ENCODE measurements at places on chromosomes 3 and 15.
A peak's percentile ranks its signal among the peaks of the same experiment; 100 is the strongest.

GRCh38 chr3:64224826-64225610 is at the start of gene PRICKLE2:
PRICKLE2 (minus strand) TSS chr3:64225466; CDS start chr3:64198927, 26,539 bp downstream.
- peak; percentile 94 for DNase-seq

- DNase-seq, result no peak
Observed at GRCh38 chr3:40096661-40097111, 212.8 kb upstream of the EIF1B start.

- no peak for DNase-seq
Observed at GRCh38 chr15:32041294-32041693, 11.0 kb downstream of the CHRNA7 start.

DNA sequence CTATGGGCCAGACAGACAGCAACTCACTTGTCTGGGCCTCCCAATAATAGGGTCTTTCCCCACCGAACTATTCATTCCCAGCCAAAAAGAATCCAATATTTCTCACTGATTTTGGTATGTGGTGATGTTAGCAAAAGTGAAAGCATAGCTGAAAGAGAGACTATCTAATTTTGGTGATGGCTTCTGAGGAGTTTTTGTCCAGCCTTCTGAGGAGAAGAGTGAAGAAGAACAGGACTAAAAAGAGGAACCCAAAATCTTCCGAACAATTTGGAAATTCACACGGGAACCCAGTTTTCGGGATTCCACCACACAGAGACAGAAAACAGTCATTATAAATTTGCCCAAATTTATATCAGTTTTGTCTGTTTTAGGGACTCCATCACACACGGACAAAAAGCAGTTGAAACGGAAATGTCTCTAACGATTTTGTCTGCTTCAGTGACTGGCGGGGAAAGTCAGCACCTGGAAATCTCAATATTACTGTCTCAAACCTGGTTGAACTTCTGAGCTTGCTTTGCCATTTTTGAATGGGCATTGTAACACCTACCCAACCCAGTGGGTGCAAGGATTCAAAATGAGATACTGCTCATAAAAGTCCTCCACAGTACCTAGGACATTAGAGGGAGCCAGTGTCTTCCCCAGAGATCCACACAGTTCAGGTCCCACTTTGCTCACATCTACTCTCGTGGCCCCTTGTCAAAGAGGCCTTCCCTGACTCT is 9.1 kb downstream of the CD80 start:
- no peak for DNase-seq

DNA sequence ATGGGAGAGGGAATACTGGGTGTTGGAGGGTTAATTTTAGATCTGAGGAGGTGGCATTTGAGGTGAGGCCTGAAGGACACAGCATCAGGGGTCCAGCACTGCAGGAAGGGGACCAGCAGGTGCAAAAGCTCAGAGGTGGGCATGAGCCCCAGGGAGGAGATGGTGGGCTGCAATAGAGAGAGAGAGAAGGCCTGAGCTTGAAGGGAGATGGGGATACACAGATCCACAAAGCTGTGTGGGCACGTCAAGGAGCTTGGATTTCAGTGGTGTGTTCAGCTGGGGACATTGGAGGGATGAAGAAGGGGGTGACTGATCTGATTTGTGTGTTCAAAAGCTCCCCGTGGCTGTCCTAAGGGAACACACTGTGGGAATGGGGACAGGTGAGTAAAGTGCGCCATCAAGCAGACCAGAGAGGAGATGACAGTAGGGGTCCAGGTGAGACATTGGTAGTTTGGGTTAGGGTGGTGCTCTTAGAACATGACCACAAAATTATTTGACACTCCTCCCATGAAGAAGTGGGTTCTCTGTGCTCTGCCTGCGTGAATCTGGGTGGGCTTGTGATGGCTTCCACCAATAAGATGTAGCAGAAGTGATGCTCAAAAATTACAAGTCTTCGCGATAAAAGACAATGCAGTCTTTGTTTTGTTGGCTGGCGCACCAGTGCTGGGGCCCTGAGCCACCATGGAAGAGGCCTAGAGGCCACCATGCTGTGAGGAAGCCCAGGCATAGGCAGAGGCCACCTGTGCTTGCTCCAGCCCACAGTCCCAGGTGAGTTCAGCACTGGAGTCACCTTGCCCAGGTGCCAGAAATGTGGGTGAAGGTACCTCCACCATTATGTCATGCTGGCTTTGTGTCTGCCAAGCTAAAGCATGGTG is 1.9 kb upstream of the WNT7A start:
- DNase-seq, result no peak
